ENCODE measurements at places on chromosomes 4 and X.

GRCh38 chr4:73662709-73663546 is 42.7 kb upstream of the RASSF6 start:
- peak; percentile 49 for DNase-seq

GRCh38 chrX:45347877-45348276 is 147.2 kb upstream of the DIPK2B start:
- no peak for DNase-seq

GRCh38 chr4:140635606-140636005 is 66.8 kb upstream of the UCP1 start:
- DNase-seq: no peak

DNA sequence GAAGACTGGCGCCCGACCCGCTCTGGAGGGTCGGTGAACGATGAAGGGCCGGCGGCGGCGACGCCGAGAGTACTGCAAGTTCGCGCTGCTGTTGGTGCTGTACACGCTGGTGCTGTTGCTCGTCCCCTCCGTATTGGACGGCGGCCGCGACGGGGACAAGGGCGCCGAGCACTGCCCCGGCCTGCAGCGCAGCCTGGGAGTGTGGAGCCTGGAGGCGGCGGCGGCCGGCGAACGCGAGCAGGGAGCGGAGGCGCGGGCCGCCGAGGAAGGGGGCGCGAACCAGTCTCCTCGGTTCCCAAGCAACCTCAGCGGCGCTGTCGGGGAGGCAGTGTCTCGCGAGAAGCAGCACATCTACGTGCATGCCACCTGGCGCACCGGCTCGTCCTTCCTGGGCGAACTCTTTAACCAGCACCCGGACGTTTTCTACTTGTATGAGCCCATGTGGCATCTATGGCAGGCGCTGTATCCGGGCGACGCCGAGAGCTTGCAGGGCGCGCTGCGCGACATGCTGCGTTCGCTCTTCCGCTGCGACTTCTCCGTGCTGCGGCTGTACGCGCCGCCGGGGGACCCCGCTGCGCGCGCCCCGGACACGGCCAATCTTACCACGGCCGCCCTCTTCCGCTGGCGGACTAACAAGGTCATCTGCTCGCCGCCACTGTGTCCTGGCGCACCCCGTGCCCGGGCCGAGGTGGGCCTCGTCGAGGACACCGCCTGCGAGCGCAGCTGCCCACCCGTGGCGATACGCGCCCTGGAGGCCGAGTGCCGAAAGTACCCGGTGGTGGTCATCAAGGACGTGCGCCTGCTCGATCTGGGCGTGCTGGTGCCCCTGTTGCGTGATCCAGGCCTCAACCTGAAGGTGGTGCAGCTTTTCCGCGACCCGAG is 568 bp downstream of the CHST7 start:
- DNase-seq: no peak

DNA sequence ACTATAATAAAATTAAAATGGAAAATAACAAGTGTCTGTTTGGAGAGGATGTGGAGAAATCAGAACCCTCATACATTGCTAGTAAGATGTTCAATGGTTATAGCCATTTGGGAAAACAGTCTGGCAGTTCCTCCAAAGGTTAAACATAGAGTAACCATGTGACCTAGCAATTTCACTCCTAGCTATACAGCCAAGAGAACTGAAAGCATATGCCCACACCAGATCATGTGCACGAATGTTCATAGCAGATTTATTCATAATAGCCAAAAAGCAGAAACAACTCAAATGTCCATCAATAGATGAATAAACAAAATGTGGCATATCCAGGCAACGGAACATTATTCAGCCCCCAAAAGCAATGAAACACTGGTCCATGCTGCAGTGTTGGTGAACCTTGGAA is 9.4 kb upstream of the CCNQ start:
- DNase-seq: no peak

- DNase-seq: no peak
Measured at GRCh38 chrX:96435378-96436035, 249.1 kb upstream of the DIAPH2 start.

DNA sequence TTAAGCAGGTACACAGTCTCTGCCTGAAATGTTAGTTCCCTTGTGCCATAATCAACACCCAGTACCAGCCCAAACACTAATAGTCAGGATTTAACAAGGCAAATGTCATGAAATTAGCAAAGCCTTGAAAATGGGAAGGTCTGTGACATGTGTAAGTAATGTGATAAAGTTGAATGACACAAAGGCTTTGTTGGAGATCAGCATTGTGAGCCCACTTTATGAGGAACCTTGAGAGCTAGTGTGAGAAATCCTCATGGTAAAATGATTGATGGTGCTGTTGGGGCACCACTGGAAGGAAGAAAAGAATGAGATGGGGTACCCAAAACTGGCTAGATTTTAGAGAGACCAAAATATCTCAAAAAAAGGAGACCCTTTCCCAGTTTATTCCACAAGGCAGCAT is 3.3 kb upstream of the LIN54 start:
- no peak for DNase-seq

- no peak for DNase-seq
Measured at GRCh38 chrX:39636481-39636880, 461.3 kb downstream of the BCOR start.

DNA sequence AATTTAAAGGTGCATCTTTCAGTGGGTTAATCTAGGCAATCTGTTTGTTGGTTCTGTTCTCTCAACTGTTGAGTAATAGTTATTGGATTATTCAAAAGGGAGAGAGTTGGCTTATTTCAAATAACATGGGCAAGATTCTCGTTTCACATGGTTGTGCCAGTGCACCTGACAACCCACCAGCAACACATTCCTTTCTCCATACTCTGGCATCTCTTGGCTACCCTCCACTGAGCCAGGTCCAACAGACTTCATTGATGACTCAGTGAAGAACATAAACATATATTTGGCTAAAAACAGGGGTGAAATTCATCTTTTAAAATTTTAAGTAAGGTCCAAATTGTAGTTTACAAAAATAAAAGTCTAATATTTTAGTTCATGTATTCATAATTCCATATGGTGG is 967.2 kb downstream of the RPA4 start:
- no peak for DNase-seq

GRCh38 chr4:1610791-1611500 is 73.2 kb downstream of the FAM53A start:
- DNase-seq: no peak

- DNase-seq: no peak
Measured at GRCh38 chr4:56762484-56763250, 58.8 kb downstream of the SPINK2 start.

DNA sequence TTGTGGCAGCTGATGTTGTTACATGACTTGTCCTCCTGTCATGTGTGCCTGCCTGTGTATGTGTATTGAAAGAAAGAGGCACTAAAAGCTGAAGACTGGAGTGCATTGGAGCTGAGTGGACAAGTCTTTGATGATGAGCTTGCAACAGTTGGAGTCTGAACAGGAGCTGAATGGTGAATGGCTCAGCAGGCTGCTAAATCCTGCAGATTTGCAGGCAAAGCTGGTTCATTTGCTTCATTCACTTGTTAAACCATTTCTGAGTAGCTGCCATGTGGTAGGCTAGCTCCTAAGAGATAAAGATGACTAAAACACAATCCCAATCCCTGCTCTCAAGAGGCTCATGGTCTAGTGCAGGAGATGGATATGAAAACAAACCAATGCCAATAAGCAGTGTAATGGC is 217.3 kb downstream of the CHRDL1 start:
- no peak for DNase-seq

DNA sequence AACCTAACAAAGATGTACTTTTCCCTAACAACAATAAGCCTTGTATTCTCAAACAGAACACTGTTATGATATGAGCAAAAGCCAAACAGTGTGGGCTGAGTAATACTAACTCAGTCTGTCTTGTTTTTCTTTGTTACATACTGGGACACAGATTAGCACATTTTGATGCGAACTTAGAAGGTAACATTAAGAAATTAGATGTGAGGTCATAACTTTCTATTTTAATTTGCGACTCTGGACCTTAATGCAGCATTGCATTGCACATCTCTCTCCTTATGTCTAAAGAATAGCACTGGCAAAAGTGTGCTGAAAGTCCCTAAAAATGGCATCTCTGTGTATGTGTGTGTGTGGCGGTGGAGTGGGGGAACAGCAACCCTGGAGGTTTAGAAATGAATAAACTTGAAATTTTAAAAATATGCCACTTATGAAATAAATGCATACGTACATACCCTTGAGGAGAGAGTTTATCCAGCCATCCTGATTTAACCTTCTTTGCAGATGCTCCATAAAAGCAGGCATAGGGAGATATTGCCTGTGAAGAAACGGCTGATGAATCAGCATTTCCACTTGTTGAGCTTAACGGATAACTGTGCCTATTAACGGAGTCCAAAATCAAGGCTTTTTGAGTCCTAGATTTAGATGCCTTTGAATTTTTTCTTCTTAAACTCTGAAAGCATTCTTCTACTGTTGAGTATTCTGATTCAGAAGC is 34.2 kb downstream of the ARAP2 start:
- no peak for DNase-seq

GRCh38 chr4:101142259-101142658 is 205.1 kb downstream of the PPP3CA start:
- DNase-seq: no peak

- no peak for DNase-seq
Measured at GRCh38 chrX:155028129-155028528, 1.5 kb downstream of the FUNDC2 start.

GRCh38 chr4:183499801-183500200 is 5.1 kb upstream of the ING2 start:
- no peak for DNase-seq

GRCh38 chr4:169225058-169225751 is 45.6 kb downstream of the SH3RF1 start:
- peak; percentile 41 for DNase-seq

DNA sequence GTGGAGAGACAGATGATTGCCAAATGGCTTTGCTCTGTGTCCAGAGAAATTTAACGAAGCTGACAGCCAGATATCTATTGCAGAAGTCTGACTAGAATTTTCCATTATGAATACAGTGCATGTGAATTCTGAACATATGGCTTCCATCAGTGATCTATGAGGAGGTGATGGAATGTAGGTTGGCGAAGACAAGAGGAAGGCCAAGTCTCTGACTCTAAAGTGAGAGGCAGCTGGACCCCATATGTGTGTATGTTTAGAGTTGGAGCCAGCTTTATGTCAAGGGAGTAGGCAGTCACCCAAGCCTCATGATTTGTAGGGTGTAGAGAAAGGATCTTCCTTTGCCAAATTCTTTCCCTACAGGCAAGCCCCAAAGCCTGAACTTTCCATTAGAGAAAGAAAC is 76.2 kb upstream of the TEX13D start:
- DNase-seq: no peak

- no peak for DNase-seq
Measured at GRCh38 chrX:43656005-43656494, at the start of gene MAOA. Gene MAOA, plus strand, starts transcription at chrX:43656299. Its CDS starts 43 bp downstream, at chrX:43656342.

DNA sequence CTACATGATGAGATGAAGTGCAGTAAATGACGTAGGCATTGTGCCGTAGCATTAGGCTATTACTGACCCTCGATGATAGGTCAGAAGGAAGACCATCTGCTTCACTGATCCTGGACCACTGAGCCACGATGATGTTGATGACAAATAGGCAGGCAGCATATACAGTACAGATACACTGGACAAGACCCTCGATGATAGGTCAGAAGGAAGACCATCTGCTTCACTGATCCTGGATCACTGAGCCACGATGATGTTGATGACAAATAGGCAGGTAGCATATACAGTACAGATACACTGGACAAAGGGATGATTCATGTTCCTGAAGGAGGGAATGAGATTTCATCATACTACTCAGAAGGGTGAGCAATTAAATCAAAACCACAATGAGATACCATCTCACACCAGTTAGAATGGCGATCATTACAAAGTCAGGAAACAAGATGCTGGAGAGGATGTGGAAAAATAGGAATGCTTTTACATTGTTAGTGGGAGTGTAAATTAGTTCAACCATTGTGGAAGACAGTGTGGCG is 50.9 kb downstream of the BEND4 start:
- DNase-seq: no peak

DNA sequence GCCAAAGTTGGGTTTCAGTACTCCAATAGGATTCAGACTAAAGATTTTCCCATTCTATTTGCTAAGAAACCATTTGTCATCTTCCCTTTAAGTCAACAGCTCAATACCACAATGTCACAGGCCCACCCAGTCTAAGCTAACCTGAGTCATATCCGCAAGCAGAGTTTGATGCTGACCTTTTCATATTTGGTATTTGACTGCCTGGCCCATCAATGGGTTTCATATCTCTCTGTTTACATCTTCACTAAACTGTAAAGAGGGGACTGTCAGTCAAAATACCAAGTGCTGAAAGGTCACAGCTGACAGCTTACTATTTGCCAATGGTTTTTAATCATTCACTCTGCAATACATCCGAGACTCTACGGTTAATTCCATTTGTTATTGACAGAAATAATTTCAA is 707.5 kb upstream of the ACTRT1 start:
- no peak for DNase-seq

GRCh38 chrX:71144651-71145050 is at the start of gene NLGN3:
Gene NLGN3, plus strand, starts transcription at chrX:71144841. Its CDS starts 2,909 bp downstream, at chrX:71147750.
- DNase-seq: no peak

DNA sequence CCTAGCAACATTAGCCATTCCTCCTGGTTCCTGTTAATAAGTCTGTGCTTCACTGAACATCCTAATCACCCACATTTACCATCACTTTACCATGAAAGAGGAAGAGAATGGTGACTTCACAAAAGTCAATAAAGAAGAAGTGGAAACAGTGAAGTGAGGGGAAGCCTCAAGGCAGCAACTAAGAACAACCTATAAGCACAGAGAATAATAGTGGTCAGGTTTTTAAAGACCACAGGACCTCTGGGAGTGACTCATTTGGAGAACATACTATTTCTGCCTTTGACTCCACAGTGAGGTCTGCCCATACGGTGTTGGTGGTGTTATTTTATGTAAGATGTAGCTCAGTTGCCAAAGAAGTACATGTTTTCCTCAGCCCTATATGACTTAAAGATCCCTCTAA is 86.0 kb upstream of the TET2 start:
- DNase-seq: no peak

- no peak for DNase-seq
Measured at GRCh38 chr4:1883583-1883982, 12.4 kb downstream of the NSD2 start.
